ENCODE measurements at places on chromosomes 4 and X. TPM values are rescaled to one million over a fixed set of nuclear protein-coding genes. Genes with fewer than 3 reads are reported as not detected.

Gene XAGE2
- total RNA-seq, result not detected

DNA sequence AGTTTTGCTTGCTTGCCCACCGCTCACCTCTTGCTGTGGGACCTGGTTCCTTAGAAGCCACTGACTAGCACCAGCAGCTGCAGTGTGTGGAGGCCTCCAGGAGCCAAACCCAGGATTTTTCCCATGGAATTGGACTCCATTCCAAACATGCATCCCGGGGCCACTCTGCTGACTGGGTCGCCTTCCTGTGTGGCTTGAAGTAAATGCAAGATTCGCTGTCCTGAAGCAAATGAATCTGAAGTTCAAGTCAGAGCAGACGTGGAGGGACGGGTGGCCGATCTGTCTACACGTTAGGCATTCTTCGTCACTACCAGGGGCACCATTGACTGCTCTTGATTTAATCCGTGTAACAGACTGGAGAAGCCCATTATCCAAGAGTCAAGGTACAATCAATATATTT, 109.0 kb downstream of the SHOX start:
- no peak for DNase-seq

DNA sequence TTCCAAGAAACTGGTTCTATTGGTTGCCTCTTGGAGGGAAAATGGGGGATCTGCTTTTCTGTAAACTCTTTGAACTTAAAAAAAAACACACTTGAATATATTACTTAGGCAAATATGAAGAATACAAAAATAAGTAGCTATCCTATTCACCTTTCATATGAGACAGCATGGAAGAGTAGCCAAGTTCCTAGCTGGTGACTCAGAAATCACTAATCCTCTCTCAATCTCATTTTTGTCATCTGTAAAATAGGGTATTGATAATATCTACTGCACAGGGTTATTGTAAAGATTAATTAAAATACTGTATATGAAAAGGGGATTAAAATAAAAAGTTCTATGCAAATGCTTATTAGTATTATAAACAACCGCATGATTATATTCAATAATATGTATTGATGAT, 12.7 kb downstream of the MGARP start:
- no peak for DNase-seq

DNA sequence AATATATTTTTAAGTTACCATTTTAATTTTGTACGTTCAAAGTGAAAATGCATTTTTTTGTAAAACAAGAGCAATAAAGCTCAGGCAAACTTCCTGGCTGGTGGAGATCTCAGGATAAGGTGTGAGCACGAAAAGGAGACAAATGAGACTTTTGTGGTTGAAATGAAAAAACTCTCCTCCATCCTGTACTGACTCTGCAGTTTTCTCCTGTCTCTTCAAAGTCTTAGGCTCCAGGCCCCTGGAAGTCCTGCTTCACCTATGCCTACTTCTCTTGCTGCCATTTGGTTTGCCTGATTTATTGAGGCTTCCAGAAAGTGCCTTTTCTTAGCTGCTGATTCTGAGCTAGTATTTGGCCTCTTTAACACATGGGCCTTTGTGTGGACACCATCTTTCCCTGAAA, 77.7 kb downstream of the MAML3 start:
- no peak for DNase-seq

GRCh38 chr4:23685471-23685870, 204.4 kb downstream of the PPARGC1A start:
- no peak for DNase-seq

All from glutamatergic neuron (in vitro differentiated cells).